NCI-H1436 treated with DMSO at 0.1 percent for 48 hours (cell line): ENCODE measurements at places on chromosomes 13 and 19.

- DNase-seq: no peak
Measured at GRCh38 chr13:38421590-38422560, 72.2 kb downstream of the UFM1 start.

DNA sequence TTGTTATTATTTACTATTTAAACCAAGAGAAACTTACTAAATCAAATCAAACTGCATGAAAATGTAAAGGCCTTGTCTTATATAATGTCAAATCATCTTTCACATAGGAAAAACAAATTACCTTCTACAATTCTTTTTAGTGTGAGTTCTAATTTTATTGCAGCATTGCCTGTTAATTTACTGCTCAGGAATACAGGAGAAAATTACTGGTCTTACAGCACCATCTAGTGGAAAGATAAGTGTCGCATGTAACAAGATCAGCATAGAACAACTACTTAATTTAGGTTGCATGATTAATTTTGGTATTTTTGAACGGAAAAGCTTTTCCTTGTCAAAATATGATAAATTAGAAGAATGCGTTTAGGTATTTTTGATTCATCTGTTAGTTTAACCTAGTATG lies 502.7 kb downstream of the UQCRFS1 start:
- DNase-seq: peak; percentile 4

DNA sequence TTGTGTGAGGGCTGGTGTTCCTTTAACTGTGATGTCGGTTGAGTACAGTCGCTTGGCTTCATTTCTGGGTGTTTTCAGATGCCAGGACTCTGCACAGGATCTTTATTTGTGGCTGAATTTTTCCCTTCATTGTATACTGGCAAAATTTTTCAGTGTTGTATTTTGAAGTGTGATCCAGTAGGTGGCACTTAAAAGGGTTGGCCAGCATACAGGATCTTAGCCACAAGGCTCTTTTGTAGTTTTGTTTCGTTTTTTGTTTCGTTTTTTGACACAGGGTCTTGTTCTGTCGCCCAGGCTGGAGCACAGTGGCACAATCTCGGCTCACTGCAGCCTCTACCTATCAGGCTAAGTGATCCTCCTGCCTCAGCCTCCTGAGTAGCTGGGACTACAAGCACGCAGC lies 8.7 kb downstream of the FCAR start:
- DNase-seq: no peak

- no peak for DNase-seq
Measured at GRCh38 chr13:74452176-74452575, 318.0 kb upstream of the KLF12 start.

- DNase-seq: no peak
Measured at GRCh38 chr13:109999659-110000533, 213.5 kb upstream of the IRS2 start.

GRCh38 chr19:862581-863314 lies 3.3 kb downstream of the CFD start:
- DNase-seq: no peak

- DNase-seq: no peak
Measured at GRCh38 chr13:71499235-71499634, 367.8 kb downstream of the DACH1 start.

DNA sequence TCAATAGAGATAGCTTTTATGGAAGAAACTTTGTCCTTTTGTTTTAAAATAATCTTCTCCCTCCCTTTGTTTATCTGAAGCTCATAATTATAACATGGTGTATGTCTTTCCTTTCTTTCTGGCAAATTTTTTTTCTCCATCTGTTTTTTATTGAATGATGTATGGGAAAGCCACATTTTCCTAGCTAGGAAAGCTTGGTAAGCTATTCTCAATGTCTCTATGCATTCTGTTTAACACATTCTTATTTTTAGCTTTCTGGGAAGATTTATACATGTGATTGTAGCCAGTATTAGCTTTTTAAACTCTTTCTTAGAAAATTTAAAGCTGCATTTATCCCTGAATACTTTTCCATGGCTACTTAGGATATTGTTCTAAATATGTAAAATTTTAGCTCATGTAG lies 124.9 kb upstream of the CSNK1A1L start:
- no peak for DNase-seq

GRCh38 chr19:29563486-29564101 lies 37.8 kb downstream of the VSTM2B start:
- no peak for DNase-seq

DNA sequence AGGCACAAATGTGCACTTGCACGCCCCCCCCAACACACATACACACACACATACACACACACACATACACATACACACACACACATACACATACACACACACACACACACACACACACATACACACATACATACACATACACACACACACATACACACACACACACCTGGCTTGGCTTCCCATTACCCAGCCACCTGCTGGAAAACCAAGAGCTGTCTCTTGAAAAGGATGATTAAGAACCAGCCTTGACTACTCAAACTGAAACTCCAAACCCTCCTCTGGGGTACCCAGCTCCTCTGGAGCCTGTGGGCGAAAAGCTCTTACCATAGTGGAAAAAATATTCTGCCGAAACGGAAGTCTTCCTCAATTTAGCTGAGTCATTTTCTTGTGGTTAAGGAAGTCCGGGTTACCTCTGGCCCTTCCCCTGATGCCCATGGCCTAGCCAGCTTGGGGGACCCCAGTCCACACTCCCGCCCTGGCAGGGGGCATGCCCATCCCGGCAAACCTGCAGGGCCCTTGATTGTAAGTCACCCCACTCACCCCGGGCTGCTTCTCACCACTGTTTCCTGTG lies 21.9 kb downstream of the CEBPA start:
- no peak for DNase-seq

GRCh38 chr13:95479731-95480130 lies 72.8 kb upstream of the CLDN10 start:
- no peak for DNase-seq

DNA sequence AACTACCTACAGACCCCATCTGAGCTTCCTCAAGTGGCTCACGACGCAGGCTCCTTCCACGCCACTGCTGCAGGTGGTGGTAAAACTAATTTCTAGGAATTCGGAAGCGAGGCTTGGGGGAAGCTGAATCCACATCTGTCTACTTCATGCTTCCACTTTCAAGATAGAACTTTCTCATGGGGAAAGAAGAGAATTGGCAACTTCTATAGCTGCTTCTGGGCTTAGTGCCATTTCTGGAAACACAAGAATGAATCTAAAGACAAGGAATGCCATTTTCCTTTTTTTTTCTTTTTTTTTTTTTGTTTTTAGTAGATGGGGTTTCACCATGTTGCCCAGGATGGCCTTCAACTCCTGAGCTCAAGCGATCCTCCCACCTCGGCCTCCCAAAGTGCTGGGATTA lies 2.8 kb upstream of the NLRP12 start:
- DNase-seq: no peak

DNA sequence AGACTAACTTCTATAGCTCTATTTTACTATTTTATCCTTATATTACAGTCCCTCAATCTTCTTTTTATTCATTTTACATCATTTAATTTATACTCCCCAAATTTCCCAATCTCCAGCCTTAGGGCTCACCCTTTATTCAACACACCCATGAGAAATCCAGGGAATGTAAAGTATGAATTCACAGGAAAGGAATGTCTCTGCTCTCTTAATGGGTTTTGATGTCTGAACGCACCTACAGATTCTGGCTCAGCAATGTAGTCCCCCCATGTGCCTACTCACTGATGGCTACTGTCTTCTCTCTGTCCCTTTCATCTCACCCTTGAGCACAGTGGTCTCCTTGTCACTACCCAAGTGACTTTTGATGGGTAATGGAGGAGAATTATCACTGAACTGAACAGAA lies 32.8 kb downstream of the TNFSF13B start:
- no peak for DNase-seq

- DNase-seq: no peak
Measured at GRCh38 chr13:81051873-81052272, 710.9 kb upstream of the SPRY2 start.

- no peak for DNase-seq
Measured at GRCh38 chr19:14425696-14426138, 6.6 kb upstream of the DDX39A start.

- no peak for DNase-seq
Measured at GRCh38 chr13:43235028-43235427, 211.6 kb downstream of the DNAJC15 start.

GRCh38 chr19:15381429-15381828 lies 1.8 kb upstream of the AKAP8 start:
- no peak for DNase-seq

DNA sequence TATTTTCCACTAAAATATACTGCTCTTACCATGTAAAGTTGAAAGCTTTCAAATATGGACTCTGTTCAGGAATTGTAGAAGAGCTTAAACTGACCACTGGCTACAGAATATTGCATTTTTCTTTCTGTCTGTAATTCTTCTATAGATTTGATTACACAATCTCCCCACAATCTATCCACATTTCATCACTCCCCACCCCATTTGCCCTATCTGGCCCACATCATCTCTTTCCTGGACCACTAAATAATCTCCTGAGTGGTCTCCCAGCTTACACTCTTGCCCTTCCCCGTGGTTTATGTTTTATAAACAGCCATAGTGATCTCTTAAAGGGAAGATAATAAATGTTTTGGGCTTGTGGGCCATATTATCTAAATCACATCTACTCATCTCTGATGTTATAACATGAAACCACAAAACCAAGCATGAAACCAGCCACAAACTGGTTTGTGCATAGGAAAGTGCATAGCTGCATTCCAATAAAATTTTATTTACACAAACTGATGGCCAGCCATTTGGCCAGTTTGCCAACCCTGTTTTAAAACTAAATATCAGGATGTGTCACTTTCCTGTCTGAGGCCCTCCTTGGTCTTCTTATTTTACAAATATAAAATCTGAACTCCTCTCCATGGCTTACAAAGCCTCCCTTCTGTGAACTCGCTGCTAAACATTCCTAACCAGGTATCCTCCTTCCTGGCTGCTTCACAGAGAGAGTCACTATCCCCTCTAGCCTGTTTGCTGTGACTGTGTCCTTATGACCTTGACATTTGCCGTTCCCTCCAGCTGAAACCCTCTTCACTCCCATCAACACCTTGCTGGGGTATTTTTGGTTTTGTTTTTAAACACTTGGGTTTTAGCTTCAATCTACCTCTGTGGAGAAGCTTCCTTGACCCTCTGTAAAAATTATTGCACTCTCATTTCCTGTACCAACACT lies 500.9 kb downstream of the GPC6 start:
- no peak for DNase-seq

DNA sequence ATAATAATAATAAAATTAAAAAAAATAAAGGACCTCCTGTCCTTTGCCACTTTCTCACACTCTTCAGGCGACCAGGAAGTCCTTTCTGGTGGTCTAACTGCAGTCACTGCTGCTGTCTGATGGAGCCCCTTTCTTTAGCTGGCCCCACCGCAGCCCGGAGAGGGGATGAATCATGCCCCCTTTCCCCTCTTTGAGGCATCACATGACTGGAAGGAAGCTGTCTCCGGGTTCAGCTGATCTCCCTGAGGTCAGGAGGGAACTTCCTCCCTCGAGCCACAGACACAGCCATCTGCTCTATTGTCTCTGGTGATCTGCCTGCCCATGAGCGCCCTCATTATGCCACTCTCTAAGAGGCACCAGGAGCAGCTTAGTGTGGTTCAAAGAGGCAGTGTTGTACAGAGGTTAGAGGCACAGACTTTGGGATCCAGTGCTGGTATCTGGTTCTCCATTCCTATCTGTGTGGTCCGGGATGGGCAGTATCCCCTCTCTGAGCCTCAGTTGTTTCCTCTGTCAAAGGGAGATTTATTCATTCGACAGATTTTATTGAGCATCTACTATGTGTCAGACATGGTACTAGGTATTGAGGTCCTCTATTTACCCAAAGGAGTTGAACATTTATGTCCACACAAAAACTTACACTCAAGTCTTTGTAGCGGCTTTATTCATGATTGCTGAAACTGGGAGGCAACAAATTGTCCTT lies 30.0 kb downstream of the VAV1 start:
- DNase-seq: no peak

DNA sequence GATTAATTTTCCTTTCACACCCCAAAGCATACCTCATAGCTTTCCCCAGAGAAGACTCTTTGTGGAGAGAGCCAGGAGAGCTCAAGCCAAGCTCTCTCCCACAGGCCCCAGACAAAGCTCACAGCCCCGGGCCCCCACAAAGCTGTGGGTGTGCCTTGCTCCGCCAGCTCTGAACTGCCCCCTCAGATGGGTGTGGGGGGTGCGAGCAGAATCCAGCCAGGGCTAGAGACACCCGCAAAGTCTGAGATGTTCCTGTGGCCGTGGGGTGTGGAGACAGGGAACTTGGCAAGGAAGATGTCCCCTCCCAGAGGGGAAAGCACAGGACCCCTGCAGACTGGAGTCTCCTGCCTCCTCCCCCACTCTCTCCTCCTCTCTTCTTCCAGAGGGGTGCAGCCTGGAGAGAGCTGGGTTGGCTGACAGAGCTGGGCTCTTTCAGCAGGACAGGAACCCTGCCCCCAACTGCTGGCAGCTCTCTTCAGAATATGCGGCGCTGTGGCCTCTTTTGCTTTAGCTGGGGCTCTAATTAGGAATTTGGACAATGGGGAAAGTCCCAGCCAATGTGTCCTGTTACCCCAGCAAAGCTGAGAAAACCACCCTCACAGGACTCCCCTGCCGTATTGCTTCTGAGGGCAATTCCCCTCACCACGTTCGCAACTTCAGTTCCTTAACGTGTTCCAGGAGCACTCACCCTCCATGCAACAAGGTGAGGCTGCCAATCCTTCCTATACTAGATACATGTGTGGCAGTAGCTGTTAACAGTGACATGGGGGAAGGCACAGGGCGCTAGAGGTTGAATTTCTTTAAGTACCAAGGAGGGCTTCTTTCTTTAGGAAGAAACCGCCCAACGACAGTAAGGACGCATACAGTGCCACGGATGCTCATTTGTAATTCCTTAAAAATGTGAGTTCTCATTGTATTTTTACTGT lies 170.0 kb downstream of the COL4A1 start:
- no peak for DNase-seq

GRCh38 chr13:35832551-35832950 lies 298.6 kb downstream of the DCLK1 start:
- DNase-seq: no peak

DNA sequence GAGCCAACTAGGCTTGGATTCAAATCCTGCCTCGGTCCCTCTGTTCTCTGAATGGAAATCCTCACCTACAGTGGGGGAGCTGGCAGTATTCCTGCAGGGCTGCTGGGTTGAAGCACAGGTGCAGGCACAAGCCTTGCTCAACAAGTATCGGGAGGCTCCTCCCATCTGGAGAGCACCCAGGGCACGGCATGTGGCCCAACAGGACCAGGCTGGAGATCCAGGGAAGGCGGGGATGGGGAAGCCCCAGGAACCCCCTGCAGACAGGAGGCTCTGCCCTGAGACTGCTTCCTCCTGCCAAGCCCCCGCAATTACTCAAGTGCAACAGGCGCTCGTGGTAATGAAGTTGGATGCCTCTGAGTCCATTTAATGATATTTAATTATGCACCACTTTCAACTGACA lies 128.0 kb upstream of the VSTM2B start:
- no peak for DNase-seq

GRCh38 chr13:109301276-109301675 lies 485.1 kb downstream of the IRS2 start:
- no peak for DNase-seq

GRCh38 chr13:86760620-86761019 lies 910.6 kb upstream of the SLITRK5 start:
- no peak for DNase-seq

- no peak for DNase-seq
Measured at GRCh38 chr13:89923736-89924135, 1423.8 kb upstream of the MIR17HG start.

- DNase-seq: no peak
Measured at GRCh38 chr13:40624986-40625385, 41.5 kb downstream of the FOXO1 start.
